ENCODE measurements at places on chromosomes 4 and X. TPM values are rescaled to one million over a fixed set of nuclear protein-coding genes. Genes with fewer than 3 reads are reported as not detected.

DNA sequence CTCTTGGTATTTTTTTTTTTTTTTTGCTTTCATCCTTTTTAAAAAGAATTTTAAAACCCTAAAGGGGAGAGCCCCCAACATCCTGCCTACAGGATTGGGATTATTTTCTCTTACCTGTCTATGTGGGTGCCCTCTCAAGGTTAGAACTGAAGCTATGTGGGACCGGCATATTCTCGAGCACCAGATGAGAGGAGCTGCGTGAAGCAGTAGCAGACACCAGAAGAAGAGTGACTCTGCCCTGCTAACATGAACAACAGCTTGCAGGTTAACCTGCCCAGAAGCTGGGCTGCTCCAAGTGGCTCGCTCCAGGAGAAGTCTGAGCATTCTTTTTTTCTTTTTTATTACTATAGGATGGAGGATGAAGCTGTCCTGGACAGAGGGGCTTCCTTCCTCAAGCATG, 102.6 kb upstream of the SLC4A4 start:
- peaks cover 5% of the 10 kb centered on the region for H3K27me3 ChIP-seq
- H3K4me3 ChIP-seq, result no peak overlapping the region

- H3K4me3 ChIP-seq, result no peak overlapping the region
- DNase-seq, result no peak
- H3K4me1 ChIP-seq, result no peaks in the 10 kb centered on the region
- H3K27me3 ChIP-seq, result no peaks in the 10 kb centered on the region
- no peak overlapping the region for H3K27ac ChIP-seq
- H3K36me3 ChIP-seq, result no peaks in the 10 kb centered on the region
Observed at GRCh38 chr4:179441596-179441995, 1999.4 kb upstream of the AGA start.

Gene ENPP6
- total RNA-seq, result 0.47 TPM

Gene PDE5A
- total RNA-seq, result 0.21 TPM

DNA sequence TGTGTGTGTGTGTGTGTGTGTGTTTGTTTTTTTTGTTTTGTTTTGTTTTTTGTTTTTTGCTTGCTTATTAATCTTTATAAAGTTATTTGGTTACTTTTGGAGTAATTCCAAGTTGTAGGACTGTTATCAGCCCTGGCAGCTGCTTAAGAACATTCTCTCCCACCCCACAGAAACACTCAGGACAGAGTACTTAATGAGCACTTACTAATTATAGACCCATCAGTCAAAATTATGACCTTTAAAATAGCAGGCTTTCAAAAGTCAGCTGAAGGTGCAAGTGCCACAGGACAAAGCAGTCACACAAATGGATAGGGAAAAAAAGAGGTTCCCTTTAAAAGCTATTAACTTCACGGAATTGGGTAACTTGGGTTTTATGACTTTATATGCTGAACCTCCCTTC, 69.0 kb downstream of the BEND2 start:
- H3K27ac ChIP-seq, result no peak overlapping the region
- no peaks in the 10 kb centered on the region for H3K4me1 ChIP-seq
- no peaks in the 10 kb centered on the region for H3K36me3 ChIP-seq
- H3K4me3 ChIP-seq, result no peak overlapping the region
- H3K27me3 ChIP-seq, result no peaks in the 10 kb centered on the region
- no peak for DNase-seq

- no peaks in the 10 kb centered on the region for H3K36me3 ChIP-seq
- H3K4me3 ChIP-seq, result no peak overlapping the region
- no peaks in the 10 kb centered on the region for H3K27me3 ChIP-seq
- no peaks in the 10 kb centered on the region for H3K4me1 ChIP-seq
- no peak for DNase-seq
Observed at GRCh38 chr4:173647902-173648301, 117.9 kb upstream of the HAND2 start.

GRCh38 chr4:169659716-169660670, 39.6 kb downstream of the CLCN3 start:
- DNase-seq, result peak; percentile 83
- peaks cover 24% of the 10 kb centered on the region for H3K4me1 ChIP-seq
- peak overlapping the region; percentile 90 for H3K27ac ChIP-seq
- peak overlapping the region; percentile 66 for H3K4me3 ChIP-seq
- H3K27me3 ChIP-seq, result no peaks in the 10 kb centered on the region

- no peaks in the 10 kb centered on the region for H3K36me3 ChIP-seq
- no peaks in the 10 kb centered on the region for H3K27me3 ChIP-seq
- H3K4me1 ChIP-seq, result no peaks in the 10 kb centered on the region
- H3K4me3 ChIP-seq, result no peak overlapping the region
- H3K27ac ChIP-seq, result no peak overlapping the region
Observed at GRCh38 chrX:18471296-18471695, 45.9 kb downstream of the CDKL5 start.

DNA sequence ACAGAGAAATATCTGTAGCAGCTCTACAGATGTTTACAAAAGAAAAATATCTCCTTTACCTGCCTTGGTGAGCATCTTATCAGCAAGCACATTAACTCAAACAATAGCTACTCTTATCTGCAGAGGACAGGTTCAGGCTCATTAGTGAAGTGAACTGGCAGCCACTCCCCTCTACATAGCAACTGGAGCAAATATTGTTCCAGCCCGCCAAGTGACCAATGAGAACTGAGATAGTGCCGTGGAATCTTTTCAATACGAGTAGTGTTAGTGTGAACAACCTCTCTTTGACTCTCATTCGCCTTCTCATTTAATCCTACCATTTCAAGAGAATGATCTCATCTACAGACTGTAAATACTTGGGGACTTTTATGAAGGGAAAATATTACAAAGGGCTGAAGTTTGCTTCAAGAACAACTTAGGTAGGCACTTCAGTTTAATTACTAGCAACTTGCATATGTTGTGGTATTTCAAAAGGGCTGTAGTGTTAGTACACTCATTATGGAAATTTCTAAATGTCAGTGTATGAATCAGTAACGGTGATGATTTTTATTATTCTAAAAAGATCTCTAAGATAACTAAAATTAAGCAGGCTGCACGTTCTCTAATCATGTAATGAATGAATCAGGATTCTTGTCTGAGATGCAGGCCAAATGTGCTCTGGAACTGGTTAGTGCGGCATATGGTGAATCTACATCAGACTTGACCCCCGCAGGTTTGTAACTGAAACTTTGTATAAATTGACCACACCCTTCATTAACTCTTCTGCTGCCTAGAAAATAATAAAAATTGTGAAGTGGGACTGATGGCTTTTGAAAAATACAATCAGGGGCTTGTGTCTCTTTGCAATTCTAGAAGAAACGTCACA, 72.4 kb downstream of the PALLD start:
- H3K27ac ChIP-seq, result no peak overlapping the region
- no peak for DNase-seq
- no peaks in the 10 kb centered on the region for H3K4me1 ChIP-seq
- H3K4me3 ChIP-seq, result no peak overlapping the region
- H3K27me3 ChIP-seq, result peaks cover 6% of the 10 kb centered on the region
- no peaks in the 10 kb centered on the region for H3K36me3 ChIP-seq

Gene NDUFB11
- 111 TPM for total RNA-seq

Gene RIPPLY1
- total RNA-seq, result not detected

DNA sequence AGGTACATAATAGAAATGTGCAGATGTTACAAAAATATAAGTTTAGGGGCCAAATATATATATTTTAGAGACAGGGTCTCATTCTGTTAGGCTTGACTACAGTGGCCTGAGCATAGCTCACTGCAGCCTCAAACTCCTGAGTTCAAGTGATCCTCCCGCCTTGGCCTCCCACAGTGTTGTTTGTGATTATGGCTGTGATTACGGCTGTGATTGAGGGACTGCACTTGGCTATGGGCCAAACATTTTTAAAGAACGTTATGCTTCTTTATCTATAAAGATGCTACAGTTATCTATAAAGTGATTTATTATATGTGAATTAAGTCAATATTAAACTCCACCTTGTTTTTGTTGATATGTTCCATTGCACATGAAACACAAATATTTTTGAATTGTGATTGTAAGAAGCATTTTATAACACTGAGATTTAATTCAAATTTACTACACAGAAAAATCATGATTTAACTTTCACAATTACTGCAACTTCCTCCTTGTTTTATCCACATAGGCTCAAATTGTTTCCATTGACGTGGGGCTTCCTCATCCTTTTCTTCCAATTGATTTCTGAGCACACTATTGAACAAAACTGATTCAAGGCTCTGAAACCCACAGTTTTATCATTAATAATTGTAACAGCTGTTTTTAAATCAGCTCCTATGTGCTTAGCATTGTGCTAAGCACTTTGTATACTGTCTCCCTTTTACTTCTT, 68.4 kb upstream of the BMPR1B start:
- DNase-seq, result no peak
- H3K4me1 ChIP-seq, result no peaks in the 10 kb centered on the region
- no peak overlapping the region for H3K4me3 ChIP-seq
- no peaks in the 10 kb centered on the region for H3K36me3 ChIP-seq

DNA sequence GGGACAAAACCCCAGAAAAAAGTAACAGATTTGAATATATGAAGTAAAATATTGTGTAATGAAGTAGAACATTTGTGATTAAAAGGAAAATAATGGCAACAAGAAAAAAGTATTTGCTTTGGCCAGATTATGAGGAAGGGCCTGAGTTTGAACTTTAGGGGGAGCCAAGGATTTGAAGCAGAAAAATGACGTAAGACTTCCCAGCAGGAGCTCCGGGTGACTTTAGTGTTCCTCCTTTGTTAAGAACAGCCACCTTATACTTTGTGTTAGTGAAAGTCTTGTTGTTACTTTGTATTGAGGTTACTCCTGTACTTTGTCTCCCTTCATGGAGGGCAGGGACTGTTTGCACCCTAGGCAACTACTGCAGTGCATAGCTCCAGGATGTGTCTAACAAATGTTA, 41.1 kb downstream of the DCUN1D4 start:
- no peak overlapping the region for H3K4me3 ChIP-seq
- H3K27me3 ChIP-seq, result no peaks in the 10 kb centered on the region
- no peak overlapping the region for H3K27ac ChIP-seq
- H3K36me3 ChIP-seq, result peaks cover 22% of the 10 kb centered on the region
- no peak for DNase-seq

GRCh38 chr4:76306882-76307659, 538 bp downstream of the STBD1 start:
- peaks cover 34% of the 10 kb centered on the region for H3K4me1 ChIP-seq
- peak; percentile 21 for DNase-seq
- H3K4me3 ChIP-seq, result peak overlapping the region; percentile 75
- H3K36me3 ChIP-seq, result peaks cover 4% of the 10 kb centered on the region
- H3K27ac ChIP-seq, result peak overlapping the region; percentile 20
- H3K27me3 ChIP-seq, result peaks cover 43% of the 10 kb centered on the region

Gene APOO
- total RNA-seq, result 28.5 TPM

- peaks cover 3% of the 10 kb centered on the region for H3K36me3 ChIP-seq
- H3K27ac ChIP-seq, result no peak overlapping the region
- no peak for DNase-seq
- H3K27me3 ChIP-seq, result no peaks in the 10 kb centered on the region
- H3K4me3 ChIP-seq, result no peak overlapping the region
- H3K4me1 ChIP-seq, result peaks cover 30% of the 10 kb centered on the region
Observed at GRCh38 chr4:42636645-42636949, 20.3 kb downstream of the ATP8A1 start.

DNA sequence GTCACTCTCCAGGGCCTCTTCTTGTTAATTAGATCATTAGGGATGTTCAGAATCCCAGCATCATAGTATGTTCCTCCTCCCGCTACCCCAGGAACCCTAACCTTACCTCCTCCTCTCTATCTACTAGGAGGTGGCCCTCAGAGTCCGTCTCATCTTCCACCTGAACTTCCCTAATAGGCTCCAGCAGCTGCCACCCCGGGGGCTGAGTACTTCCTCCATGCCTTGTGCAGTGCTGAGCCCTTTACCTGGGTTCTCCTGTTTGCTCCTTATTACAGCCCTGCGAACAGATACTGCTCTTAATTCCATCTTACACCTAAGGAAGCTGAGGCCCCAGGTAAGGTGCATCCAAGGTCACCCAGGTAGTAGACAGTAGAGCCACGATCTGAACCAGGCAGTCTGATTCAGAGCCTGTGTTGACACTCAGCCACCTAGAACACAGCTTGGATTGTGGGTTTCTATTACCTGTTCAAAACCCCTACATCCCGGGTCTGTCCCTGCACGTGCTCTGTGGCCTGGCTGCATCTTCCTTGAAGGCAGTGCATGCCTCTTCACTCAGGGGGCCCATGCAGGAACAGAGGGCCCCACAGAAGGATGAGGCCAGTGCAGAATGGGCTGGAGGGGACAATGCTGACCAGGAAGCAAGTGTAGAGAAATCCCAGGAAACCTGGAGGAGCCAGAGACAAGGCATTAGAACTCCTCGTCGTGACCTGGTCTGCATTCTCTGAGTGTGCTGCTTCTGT, 51.4 kb upstream of the MSANTD1 start:
- no peaks in the 10 kb centered on the region for H3K27me3 ChIP-seq
- H3K4me3 ChIP-seq, result no peak overlapping the region
- H3K4me1 ChIP-seq, result peaks cover 80% of the 10 kb centered on the region
- H3K27ac ChIP-seq, result peak overlapping the region; percentile 87

Gene TMPRSS11D
- not detected for total RNA-seq

Gene PABPC5
- not detected for total RNA-seq

GRCh38 chrX:112636951-112637581, 42.7 kb downstream of the LHFPL1 start:
- no peak for DNase-seq
- H3K36me3 ChIP-seq, result no peaks in the 10 kb centered on the region
- H3K4me1 ChIP-seq, result no peaks in the 10 kb centered on the region
- no peak overlapping the region for H3K4me3 ChIP-seq
- no peak overlapping the region for H3K27ac ChIP-seq
- H3K27me3 ChIP-seq, result no peaks in the 10 kb centered on the region

DNA sequence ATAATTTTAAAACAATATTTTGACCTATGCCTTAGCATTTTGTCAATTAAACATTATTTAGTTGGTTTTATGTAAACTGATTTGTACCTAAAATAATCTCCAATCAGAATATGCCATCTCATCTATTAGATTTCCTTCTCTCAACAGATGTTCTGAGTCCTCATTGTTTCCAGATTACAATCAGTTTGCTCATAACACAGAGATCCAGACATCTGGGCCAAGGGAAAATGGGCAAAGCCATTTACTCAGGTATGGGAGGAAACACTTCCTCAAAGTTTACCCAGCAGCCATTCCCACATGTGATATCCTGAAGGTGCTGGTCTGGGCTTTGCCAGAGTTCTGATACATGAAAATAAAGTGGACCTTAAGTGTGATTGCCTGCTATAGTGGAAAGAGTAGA, 217.9 kb upstream of the GPC4 start:
- H3K36me3 ChIP-seq, result no peaks in the 10 kb centered on the region
- no peak overlapping the region for H3K27ac ChIP-seq
- no peak for DNase-seq
- no peaks in the 10 kb centered on the region for H3K4me1 ChIP-seq
- H3K27me3 ChIP-seq, result no peaks in the 10 kb centered on the region

GRCh38 chr4:71648448-71648847, 135.4 kb downstream of the GC start:
- H3K4me3 ChIP-seq, result no peak overlapping the region
- no peaks in the 10 kb centered on the region for H3K36me3 ChIP-seq
- H3K27ac ChIP-seq, result no peak overlapping the region

Gene DDX53
- not detected for total RNA-seq

DNA sequence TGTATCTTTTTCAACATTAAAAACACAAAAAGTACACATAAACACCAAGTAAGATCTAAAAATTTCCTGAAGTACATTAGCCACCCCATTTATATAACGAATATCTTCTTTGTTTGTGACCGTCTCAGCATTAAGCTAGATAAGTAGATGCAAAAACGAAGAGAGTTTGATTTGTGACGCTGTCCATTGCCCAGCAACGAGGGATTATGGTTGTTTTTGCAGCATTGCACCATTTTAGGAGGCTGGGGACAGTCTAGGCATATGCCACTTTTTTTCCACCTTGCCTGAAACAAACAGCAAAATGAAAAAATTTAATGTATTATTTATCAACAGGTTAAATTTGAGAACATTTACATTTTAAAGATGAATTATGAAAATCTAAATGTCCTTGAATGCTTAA, 12.0 kb upstream of the IGSF1 start:
- no peak overlapping the region for H3K27ac ChIP-seq
- peaks cover 2% of the 10 kb centered on the region for H3K27me3 ChIP-seq
- H3K4me3 ChIP-seq, result no peak overlapping the region
- H3K4me1 ChIP-seq, result no peaks in the 10 kb centered on the region
- DNase-seq, result no peak

Gene SLITRK4
- not detected for total RNA-seq

Gene ZNF732
- total RNA-seq, result not detected

All from activated CD4-positive, alpha-beta T cell treated with anti-CD3 and anti-CD28 coated beads, Interleukin-2, amount 10 ng/mL, durations not matched to agents 7 days and 5 days (primary cell).